ENCODE measurements at places on chromosomes 2 and 18.
A peak's percentile ranks its signal among the peaks of the same experiment; 100 is the strongest.

GRCh38 chr18:63346031-63346430 lies 21.0 kb downstream of the KDSR start:
- DNase-seq: no peak

DNA sequence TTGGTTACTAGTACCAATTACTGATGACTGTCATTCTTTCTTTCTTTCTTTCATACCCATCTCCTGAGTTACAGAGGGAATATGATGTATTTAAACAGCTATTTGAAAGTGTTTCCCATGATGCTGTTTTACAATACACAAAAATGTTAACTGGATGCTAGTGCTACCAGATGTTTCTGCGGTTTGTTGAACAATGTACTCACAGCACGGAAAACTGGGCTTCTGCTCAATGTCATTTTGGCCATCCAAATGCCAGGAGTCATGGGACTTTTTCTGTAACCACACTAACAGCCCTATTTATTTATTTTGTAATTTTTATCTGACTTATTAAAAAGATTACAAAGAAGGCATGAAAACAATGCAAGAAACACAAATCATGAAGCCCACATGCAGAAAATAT lies 313.8 kb downstream of the RIT2 start:
- DNase-seq: no peak

DNA sequence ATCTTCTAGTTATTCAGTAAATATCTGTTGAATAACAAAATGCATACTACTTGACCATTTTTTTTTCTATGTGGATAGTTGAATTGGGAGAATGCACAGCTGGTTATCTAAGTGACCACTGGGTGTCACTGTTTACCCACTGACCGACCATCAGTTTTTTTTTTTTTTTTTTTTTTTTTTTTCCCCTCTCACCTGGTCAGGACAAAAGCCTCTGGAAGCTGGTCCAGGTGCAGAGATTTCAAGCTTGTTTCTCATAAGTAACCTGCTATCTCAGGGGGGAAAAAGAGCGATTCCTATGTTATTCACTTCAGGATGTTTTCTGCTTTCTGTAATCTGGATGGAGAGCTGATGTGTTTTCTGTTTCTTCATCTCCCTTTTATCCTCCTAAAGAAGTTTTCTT lies 256.0 kb downstream of the DCDC2C start:
- peak; percentile 33 for DNase-seq

DNA sequence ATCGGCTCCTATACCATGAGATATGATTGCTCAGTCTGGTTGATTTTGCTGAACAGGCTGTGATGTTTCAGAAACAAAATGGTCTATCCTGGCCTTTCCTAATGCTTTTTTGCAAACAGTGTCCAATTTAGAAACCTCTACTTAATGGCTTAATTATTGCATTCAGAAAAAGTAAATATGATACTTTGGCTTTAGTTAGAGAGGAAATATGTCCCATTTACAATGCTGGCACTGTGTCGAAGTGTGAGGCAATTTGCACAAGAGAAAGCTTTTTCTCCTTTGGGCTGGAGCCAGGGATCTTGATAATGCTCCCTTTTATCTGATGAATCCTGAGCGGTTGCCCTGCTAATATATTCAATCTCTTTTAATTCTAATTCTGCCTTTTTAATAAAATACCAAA lies 418.9 kb downstream of the EPHA4 start:
- DNase-seq: no peak

DNA sequence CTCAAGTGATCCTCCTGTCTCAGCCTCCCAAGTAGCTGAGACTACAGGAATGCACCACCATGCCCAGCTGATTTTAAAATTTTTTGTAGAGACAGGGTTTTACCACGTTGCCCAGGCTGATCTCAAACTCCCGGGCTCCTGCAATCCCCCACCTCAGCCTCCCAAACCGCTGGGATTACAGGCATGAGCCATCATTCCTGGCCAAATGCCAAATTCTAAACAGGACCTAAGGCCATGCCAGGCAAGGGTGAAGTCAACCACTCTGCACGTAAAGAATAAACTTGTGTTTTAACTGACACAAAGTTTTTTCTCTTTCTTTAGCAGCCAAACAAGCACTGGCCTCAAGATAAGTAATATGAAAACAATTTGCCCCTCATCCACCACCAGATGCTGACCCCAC lies 37.4 kb upstream of the SATB2 start:
- no peak for DNase-seq

DNA sequence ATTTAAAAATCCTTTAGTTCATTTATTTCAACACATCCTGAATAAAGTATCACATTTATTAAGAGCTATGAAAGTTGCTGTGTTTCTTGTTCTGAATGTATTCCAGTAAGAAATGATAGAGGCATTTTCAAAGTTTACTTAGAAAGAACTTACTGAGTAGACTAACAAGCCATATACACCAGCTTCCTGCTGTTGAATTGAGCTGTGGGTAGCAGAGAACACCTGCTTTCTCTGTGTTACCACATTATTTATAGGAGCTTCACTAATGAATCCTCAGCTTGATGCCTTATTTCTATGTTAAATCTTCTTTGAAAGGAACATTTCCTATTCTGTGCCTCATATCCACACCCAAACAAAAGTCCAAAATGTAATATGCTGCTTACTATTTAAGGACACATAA lies 115.4 kb downstream of the CCDC141 start:
- no peak for DNase-seq

GRCh38 chr2:68385220-68385906 lies 20.3 kb downstream of the PLEK start:
- DNase-seq: peak; percentile 83

DNA sequence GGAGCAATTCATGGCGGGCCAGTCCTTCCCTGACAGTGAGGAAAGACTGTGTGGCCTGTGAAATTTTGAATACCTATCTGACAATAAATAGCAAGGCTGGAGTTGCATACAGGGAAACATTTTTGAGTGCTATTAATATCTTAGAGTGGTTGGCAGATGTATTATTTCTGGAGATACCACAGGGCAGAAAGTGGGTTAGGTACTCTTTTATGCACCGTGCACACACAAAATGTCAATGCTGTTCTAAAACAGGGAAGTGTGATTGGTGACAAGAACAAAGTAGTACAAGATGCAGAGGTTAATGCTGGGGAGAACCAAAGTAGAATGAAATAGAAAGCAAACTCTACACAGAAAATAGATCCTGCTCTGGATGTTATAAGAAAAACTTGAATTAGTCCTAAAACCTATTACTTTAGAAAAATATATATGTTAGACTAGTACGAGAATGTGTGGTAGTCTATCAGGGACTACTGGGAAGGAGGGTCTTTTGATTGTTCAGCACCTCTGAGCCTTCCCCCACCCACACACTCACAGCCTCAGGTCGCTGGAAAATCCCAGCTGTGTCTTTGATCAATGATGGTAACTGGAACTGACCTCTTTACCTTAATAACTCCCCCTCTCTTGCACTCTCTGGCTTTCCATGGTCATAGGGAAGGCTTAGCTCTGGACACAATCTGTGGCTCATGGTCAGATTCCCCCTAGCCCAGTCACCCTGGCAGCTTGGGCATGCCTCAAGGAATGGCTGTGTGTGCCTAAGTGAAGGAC lies 58.2 kb downstream of the SERPINB8 start:
- DNase-seq: no peak

- DNase-seq: peak; percentile 69
Measured at GRCh38 chr2:30706534-30707303, 100.5 kb downstream of the CAPN13 start.

DNA sequence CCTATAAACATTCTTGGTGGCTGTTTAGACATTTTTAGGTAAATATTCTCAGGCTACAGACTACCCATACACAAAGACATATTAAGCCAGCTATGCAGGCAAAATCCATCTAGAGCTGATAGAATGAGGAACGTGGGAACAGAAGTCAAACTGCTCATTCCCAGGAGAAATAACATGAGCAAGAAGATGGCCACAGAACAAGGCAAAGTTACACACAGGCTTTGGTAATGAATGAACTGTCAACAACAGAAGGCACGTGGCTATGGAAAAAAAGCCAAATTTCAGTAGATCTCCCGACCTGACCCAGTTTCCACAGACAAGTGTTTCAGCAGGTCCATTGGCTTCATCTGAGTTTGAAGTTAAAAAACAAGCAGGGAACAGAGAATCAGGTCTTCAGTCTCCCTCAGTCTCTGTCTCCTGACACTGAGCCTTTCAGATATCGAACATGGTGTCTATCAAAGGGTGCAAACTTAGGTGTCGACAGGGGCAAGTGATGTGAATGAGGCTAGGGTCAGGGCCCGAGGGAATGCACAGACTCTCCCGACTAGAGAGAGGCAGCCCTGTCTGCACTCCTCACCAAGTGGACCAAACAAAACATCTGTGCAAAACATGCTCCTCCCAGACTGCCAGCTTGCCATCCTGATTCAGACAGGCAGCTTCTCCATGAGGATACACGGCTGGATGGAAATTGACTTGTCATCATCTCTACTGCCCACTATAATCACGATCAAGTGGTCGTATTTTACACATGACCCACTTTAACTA lies 25.9 kb downstream of the SIGLEC15 start:
- DNase-seq: no peak

DNA sequence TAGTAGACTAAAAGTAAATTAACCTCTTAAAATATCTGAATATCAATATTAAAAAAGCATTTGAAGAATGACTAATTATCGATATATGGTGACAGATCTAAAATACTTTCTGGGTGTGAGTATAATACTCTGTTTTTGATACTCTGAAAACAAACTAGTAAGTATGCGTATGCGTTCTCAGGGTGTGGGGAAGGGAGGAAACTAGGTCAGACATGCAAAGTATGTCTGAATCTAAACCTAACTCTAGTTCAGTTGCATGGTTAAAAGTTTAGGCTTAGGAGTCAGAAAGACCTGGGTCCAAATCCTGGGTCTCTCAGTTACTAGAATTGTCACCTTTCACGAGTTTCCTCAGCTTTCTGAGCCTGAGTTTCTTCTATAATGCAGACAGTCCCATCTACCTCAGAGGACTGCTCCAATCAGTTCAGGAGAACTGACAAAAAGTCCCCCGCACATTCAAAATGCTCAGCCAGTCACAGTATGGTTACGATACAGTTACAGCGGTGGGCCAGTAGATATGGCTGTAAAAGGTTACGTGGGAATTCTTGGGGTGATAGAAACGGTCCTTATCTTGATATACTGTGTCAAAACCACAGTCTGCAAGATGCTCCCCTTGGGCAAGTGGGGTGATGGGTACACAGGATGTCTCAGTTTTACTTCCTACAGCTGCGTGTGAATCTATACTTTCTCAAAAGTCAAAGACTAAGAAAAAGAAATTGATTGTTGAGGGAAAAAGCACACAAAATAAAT lies 29.2 kb downstream of the UNC50 start:
- no peak for DNase-seq

DNA sequence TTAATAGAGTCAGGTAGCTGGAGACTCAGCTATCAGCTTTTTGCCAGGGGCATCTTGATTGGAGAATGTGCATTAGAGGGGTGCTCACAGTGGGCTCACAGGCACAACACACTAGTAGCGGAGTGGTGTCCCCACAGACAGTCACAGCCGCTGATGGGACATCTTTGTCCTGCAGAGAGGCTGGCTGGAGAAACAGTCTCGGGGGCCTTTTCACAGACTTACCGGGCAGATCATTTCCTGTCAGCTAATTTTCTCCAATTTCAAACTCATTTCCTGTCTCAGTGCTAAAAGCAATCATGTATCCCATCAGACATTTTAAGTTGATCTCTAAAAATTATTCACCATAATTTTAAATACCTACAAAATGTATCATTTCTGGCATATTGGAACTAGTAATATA lies 562.6 kb downstream of the DCDC2C start:
- no peak for DNase-seq

GRCh38 chr2:197137231-197137630 lies 173.3 kb downstream of the ANKRD44 start:
- peak; percentile 23 for DNase-seq

- peak; percentile 68 for DNase-seq
Measured at GRCh38 chr2:120265006-120265405, 12.4 kb downstream of the RALB start.

GRCh38 chr18:59517446-59518165 lies 158.5 kb upstream of the LMAN1 start:
- no peak for DNase-seq

DNA sequence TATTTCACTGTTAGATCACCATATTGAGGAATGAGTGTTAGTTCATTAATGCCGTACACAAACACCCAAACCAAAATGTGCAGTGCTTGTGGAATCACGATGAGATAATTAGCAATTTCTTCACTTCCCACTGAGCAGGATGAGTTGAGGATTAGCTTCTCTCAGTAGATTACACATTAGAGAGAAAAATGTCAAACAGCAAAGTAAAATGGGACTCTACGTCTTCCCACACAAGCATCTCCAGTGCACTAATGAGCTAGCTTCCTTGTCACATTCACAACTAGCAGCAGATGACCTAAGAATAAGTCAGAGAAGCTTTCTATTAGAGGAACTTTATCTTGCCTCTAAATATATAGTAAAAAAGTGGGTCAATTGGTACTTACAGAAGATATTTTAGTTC lies 926.9 kb downstream of the TSN start:
- no peak for DNase-seq

DNA sequence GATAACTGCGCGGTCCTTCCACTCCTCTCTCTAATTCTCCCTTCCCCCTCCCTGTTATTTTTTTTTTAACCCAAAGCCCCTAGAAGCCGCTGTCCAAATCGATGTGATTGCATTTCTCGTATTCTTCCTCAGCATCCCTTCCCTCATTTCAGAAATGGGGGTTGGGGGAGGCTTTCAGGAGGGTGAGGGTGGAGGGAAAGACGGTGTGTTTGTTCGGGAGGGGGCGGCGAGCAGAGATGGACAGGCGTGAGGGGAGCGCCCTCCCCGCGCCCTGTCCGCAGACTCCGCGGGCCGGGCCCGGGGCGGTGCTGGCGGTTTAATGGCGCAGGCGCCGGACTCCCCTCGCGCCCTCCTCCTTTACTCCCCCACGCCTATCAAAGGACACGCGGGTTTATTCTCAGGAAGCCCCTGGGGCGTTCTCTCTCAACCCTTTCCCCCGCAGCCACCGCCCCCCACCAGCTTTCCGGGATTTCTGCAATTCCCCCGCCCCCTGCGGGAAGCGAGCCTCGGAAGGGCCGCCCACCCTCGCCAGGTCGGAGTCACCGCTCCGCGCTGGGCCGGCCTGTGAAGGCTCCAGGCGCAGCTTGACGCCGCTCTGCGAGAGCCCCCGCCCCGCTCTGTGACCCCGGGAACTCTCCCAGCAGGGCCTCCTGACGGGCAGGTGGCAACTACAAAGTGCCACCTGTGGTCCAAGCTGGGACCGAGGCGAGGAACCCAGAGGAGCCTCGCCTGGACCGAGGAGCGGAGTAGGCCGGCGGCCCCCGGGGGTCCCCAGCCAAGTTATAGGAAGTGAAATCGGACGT lies 981 bp downstream of the ST8SIA3 start:
- no peak for DNase-seq
